ENCODE measurements at places on chromosomes 11 and 22.
A peak's percentile ranks its signal among the peaks of the same experiment; 100 is the strongest.

- DNase-seq, result no peak
These were observed 181.7 kb upstream of the TBCEL start for GRCh38 chr11:120842195-120842594.

DNA sequence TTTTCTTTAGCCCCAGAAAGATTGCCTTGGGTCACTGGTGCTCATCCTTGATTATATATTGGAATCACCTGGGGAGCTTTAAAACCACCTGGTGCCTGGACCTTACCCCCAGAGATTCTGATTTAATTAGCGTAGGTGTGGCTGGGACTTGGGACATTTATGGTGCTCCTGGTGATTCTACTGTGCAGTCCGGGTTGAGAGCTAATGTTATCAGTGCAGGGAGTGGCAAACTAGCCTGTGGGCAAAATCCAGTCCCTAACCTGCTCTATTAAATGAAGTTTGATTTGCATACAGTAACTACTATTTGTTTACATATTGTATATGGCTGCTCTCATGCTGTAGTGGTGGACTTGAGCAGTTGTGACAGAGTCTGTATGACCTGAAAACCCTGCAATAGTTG lies 134.0 kb upstream of the SORL1-AS1 start:
- no peak for DNase-seq

- DNase-seq, result peak; percentile 29
These were observed 1.3 kb downstream of the PPP1R14B start for GRCh38 chr11:64245401-64245796.

- no peak for DNase-seq
These were observed 198.5 kb downstream of the BRD1 start for GRCh38 chr22:49629261-49629570.

DNA sequence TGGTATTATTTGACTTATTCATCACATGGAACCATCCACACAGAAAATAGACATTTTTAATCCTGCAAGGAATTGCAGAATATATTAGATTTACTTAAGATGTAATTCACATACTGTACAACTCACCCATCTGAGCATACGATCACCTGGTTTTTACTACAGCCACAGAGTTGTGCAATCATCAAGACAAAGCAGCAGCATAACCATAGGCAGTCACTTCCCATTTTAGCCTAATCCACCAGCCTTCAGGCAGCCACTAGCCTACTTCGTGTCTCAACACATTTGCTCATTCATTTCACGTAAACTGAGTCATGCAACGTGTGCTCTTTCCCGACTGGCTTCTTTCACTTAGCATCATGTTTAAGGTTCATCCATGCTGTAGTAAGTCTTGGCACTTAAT lies 23.0 kb downstream of the PIWIL3 start:
- DNase-seq, result no peak

GRCh38 chr11:102633385-102634026 lies 8.4 kb upstream of the MMP20 start:
- no peak for DNase-seq

All from MM.1S (cell line).